Thymus (tissue), 14 donors: ENCODE measurements at places on chromosomes 6 and 20.
A peak's percentile ranks its signal among the peaks of the same experiment; 100 is the strongest.

DNA sequence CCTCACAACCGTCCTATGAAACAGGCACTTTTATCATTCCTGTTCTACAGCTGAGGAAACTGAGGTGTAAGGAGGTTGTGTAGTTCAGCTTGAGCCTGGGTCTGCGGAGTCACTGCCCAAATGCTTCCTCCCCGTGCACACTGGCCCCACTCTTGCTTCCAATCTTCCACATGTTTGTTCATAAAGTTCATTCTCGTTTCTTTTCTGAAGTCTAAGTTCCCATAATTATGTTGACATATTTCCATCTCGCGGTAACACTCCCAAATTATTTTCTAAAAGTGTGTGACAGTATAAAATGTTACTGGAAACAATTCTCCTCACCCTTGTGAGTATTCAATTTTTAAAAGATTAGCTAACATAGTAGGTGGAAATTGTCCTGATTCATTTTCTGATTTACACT lies 106.9 kb downstream of the SLC22A3 start:
- H3K36me3 ChIP-seq, result no peaks in the 10 kb centered on the region
- H3K4me1 ChIP-seq, result no peaks in the 10 kb centered on the region
- no peak overlapping the region for H3K4me3 ChIP-seq
- H3K27me3 ChIP-seq, result no peaks in the 10 kb centered on the region

DNA sequence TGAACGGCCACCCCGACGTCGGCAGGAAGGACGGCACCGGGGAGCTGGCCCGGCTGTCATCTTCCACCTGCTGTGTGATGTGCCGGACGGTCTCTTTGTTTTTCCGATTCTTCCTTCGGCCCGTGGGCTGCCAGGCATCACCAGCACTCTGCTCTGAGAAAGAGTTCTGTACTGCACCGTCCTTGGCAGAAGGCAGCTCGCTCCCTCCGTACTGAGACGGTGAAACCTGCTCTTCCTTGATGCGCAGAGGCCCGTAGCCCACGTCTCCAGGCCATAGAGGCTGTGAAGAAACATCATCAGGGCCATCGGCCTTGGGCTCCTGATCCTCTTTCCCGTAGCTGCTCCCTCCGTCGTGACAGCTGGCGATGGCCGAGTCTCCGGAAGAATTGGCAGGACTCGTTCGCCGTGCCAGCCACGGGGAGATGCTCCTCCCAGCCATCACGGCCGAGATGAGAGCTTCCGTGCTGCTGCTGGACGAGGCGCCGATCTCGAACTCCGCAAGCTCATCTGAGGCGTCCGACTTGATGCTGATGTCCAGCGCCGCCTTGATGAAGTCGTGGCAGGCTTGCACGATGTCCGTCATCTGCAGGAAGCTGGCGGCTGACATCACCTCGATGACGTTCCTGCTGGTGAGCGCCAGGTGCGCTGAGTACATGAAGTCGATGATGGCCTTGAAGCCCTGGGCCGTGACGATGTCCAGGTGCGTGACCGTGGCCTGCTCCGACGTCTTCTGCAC lies 41.1 kb downstream of the ZBTB46 start:
- H3K27me3 ChIP-seq, result no peaks in the 10 kb centered on the region
- no peaks in the 10 kb centered on the region for H3K36me3 ChIP-seq
- no peak overlapping the region for H3K27ac ChIP-seq
- no peak for DNase-seq

GRCh38 chr20:55472704-55473103 lies 532.6 kb downstream of the CBLN4 start:
- H3K27ac ChIP-seq, result no peak overlapping the region
- no peaks in the 10 kb centered on the region for H3K4me1 ChIP-seq
- no peaks in the 10 kb centered on the region for H3K36me3 ChIP-seq
- no peak overlapping the region for H3K4me3 ChIP-seq

GRCh38 chr6:121522265-121522664 lies 86.8 kb downstream of the GJA1 start:
- H3K36me3 ChIP-seq, result no peaks in the 10 kb centered on the region
- no peak overlapping the region for H3K4me3 ChIP-seq
- H3K4me1 ChIP-seq, result no peaks in the 10 kb centered on the region
- no peak for DNase-seq
- H3K27me3 ChIP-seq, result no peaks in the 10 kb centered on the region

DNA sequence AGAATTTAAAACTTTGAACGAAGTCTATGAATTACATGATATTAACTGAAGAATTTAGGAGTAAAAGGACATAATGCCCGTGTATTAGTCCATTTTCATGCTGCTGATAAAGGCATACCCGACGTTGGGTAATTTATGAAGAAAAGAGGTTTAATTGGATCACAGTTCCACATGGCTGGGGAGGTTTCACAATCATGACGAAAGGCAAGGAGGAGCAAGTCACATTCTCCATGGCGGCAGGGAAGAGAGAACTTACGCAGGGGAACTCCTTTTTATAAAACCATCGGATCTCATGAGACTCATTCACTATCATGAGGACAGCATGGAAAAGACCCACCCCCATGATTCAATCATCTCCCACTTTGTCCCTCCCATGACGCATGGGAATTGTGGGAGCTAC lies 210.6 kb downstream of the CD83 start:
- no peak overlapping the region for H3K4me3 ChIP-seq
- no peaks in the 10 kb centered on the region for H3K27me3 ChIP-seq
- no peaks in the 10 kb centered on the region for H3K4me1 ChIP-seq
- no peak overlapping the region for H3K27ac ChIP-seq
- DNase-seq, result no peak

DNA sequence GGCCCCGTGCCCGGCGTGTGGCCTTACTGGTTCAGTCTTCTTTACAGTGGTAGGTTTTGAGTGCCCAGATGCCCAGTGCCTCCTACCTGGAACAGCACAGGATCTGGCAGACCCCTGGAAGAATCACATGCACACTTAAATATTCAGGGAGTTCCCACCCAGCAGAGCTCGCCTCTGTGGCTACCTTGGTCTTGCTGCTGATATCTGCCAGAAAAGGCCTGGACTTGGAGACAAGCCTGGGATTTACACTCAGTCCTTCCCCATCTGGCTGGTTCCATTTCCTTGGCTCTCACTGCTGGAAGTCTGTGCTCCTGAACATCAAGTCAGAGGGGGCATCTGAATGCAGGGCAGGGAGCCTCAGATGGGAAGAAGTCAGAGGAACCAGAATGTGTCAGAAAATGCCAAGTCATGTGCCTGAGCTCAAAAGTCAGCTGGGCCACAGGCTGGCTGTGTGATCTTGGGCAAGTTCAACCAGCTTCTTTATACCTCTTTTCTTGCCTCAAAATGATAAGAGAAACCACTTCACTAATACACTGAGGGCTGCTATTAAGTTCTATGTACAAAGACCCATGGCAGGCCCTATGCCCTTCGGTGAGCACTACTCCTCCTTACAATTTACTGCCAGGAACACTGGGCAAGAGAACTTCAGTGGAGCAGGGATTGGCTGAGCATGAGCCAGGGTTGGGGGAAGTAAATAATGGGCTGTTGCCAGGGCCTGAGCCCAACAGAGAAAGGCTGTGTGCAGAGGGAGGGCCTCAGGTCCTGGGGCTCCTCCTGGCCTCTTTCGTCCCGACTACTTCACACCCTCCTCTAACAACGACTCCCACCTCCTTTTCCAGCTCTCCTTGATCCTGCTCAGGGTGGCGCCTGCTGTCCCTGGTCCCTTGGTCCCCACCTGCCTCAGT lies 158.1 kb upstream of the PROKR2 start:
- H3K4me1 ChIP-seq, result no peaks in the 10 kb centered on the region
- no peak overlapping the region for H3K27ac ChIP-seq
- H3K27me3 ChIP-seq, result no peaks in the 10 kb centered on the region
- no peak for DNase-seq

GRCh38 chr6:15344192-15344519 lies 98.3 kb downstream of the JARID2 start:
- no peaks in the 10 kb centered on the region for H3K27me3 ChIP-seq
- H3K4me1 ChIP-seq, result peaks cover 22% of the 10 kb centered on the region
- no peak overlapping the region for H3K4me3 ChIP-seq
- DNase-seq, result no peak
- H3K36me3 ChIP-seq, result no peaks in the 10 kb centered on the region

DNA sequence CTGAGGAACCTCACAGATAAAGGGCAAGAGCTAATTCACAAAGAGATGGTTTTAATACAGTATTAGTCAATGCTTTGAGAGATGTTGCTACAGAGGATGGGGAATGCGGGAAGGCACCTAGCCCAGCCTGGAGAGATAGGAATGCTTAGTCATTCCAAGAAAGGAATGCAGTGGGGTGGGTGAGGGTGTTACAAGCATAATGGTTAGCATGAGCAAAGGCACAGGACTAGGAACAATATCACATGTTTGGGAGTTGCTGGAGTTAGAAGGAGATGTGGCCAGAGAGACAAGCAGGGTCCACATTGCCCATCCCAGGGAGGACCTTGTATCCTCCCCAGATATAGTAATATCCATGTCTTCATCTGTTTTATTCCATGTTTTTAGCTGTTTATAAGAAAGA lies 107.0 kb upstream of the OGFRL1 start:
- DNase-seq, result no peak
- H3K4me3 ChIP-seq, result no peak overlapping the region
- no peak overlapping the region for H3K27ac ChIP-seq
- H3K36me3 ChIP-seq, result no peaks in the 10 kb centered on the region
- no peaks in the 10 kb centered on the region for H3K27me3 ChIP-seq

DNA sequence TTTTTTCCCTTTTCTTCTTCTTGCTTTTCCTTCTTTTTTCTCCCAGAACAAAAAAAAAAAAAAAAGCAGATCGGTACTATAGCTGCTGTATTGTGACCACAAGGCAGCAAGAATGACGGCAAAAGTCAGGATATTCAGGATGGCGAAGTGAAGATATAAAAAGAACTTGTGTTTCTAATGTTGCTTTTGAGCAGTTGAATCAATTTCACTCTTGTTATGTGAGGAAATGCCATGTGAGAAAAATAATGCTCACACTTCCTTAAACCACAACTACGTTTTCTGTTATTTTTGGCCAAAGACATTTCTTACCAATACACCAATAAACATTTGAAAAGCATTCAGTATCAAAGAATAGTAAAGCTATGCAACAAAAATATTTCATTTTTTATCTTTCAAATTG lies 510.5 kb downstream of the HACE1 start:
- H3K36me3 ChIP-seq, result no peaks in the 10 kb centered on the region
- no peak overlapping the region for H3K4me3 ChIP-seq
- no peak for DNase-seq

GRCh38 chr6:3659748-3660147 lies 91.8 kb downstream of the PXDC1 start:
- H3K27ac ChIP-seq, result no peak overlapping the region
- H3K4me3 ChIP-seq, result no peak overlapping the region
- H3K4me1 ChIP-seq, result no peaks in the 10 kb centered on the region
- no peaks in the 10 kb centered on the region for H3K27me3 ChIP-seq

- no peak for DNase-seq
- H3K36me3 ChIP-seq, result no peaks in the 10 kb centered on the region
- no peaks in the 10 kb centered on the region for H3K4me1 ChIP-seq
- H3K4me3 ChIP-seq, result no peak overlapping the region
- no peak overlapping the region for H3K27ac ChIP-seq
Observed at GRCh38 chr6:134637282-134637681, 312.6 kb downstream of the ALDH8A1 start.

GRCh38 chr20:53911301-53911700 lies 159.1 kb downstream of the BCAS1 start:
- no peaks in the 10 kb centered on the region for H3K36me3 ChIP-seq
- H3K4me1 ChIP-seq, result peaks cover 35% of the 10 kb centered on the region
- no peak overlapping the region for H3K27ac ChIP-seq
- H3K27me3 ChIP-seq, result no peaks in the 10 kb centered on the region

DNA sequence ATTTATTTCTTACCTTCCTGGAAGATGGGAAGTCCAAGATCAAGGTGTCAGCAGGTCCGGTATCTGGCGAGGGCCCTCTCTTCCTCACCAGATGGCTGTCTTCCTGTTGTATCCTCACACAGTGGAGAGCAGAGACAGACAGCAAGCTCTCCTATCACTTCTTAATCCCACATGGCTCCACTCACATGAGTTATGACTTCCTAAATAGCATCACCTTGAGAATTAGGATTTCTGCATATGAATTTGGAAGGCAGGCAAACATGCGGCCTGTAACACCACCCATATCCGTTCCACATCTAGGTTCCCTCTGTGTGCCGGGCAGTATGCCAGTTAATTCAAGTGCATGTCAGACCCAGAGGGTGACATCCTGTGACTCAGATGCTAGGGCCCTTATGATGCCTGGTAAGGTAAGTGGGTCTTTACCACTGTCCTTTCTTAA lies 2.1 kb downstream of the RAET1E start:
- DNase-seq, result no peak
- no peaks in the 10 kb centered on the region for H3K27me3 ChIP-seq
- H3K36me3 ChIP-seq, result no peaks in the 10 kb centered on the region
- H3K4me3 ChIP-seq, result no peak overlapping the region

DNA sequence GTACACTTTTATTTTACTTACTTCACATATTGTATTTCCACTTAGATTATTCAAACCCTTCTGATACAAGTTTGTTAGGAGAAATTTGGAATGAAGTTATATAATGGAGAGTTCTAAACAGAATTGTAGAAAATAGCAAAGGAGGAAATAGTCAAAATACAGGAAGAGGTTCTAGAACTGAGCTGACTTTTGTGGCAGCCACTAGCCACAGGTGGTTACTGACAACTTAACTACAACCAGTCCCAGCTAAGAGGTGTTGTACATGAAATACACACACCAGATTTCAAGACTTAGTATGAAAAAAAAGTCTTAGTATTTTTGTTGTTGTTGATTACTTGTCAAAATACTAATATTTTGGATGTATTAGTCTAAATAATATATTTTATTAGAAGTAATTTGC lies 727.4 kb upstream of the CITED2 start:
- no peak for DNase-seq
- H3K27me3 ChIP-seq, result no peaks in the 10 kb centered on the region
- no peaks in the 10 kb centered on the region for H3K36me3 ChIP-seq
- no peak overlapping the region for H3K27ac ChIP-seq
- H3K4me1 ChIP-seq, result no peaks in the 10 kb centered on the region
- no peak overlapping the region for H3K4me3 ChIP-seq

DNA sequence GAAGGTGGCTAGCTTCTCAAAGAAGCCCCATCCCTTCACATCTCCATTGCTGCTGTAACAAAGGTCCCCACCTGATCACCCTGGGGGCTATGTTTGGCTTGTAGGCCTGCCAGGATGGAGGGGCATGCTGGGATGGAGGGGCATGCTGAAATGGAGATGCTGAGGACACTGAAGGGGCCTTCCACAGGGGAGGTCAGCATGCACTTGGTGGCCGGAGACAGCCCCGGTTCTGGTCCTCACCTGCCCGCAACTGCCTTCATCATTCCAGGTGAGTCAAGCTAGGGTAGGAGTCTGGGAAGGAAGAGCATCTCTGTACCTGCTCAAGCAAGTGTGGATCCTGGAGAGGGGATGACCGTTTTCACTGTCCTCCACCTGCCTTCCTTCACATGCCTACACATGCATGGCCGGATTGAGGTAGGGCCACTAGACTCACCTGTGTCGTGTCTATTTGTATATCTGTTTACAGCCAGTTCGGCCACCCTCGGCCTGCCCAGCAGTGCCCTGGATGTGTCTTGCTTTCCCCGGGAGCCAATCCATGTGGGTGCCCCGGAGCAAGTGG lies 6.0 kb downstream of the L3MBTL1 start:
- peak overlapping the region; percentile 49 for H3K4me3 ChIP-seq
- peaks cover 14% of the 10 kb centered on the region for H3K27me3 ChIP-seq
- H3K27ac ChIP-seq, result peak overlapping the region; percentile 40
- peaks cover 4% of the 10 kb centered on the region for H3K4me1 ChIP-seq
- no peak for DNase-seq
